CD4-positive, alpha-beta T cell treated with Interferon gamma for 1 hour (primary cell): ENCODE measurements at places on chromosomes 1 and 21.

DNA sequence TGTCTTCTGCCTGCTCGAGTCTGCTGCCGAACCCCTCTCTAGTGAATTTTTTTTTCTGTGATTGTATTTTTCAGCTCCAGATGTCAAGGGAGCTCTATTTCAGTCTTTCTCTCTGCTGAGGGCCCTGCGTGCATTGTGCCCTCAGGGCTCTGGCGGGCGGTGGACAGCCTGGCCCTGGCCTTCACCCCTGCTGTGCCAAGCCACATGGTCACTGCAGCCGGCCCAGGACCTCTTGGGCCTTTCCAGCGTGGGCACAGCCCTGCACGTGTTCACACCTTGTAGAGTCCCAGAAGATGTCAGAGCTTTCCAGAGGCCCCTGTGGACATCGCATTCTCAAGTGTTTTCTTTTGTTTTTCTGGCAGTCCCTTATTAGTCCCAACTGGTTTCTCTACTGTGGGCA is 55.7 kb downstream of the PCNT start:
- no peak for DNase-seq

DNA sequence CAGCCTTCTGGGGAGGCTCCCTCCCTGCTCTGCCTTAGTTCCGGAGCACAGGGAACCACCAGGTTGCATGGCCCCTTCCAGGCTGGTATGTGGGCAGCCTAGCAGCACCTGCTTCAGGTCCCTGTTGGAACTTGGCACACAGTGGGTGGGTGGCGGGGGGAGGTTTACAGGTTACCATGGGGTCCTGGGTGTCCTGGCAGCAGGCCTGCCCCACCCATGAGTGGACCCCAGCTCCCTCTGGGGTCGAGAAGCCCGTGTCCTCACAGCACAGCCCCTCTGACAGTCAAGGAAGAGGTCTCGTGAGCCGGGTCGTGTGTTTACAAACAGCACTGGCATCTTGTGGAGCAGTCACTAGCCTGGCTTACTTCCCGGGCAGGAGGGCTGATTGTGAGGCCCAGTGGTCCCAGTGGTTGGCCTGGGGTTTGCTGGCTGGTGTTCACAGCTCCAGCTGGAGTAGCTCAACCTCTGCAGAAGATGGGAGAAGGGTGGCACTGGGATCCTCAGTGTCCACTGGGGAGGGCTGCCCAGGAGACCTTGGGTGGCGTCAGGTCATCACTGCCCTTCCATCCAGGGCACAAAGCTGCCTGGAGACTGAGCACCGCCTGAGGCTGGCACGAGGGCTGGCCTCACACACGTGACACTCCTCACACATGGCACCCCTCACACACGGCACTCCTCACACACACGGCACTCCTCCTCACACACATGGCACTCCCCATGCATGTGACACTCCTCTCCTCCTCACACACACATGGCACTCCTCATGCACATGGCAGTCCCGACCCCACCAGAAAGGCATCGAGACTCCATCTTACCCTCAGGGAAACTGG is 100.9 kb downstream of the RIPK4 start:
- no peak for DNase-seq

- no peak for DNase-seq
These were observed 405.3 kb upstream of the PRMT6 start for GRCh38 chr1:106651028-106651762.

DNA sequence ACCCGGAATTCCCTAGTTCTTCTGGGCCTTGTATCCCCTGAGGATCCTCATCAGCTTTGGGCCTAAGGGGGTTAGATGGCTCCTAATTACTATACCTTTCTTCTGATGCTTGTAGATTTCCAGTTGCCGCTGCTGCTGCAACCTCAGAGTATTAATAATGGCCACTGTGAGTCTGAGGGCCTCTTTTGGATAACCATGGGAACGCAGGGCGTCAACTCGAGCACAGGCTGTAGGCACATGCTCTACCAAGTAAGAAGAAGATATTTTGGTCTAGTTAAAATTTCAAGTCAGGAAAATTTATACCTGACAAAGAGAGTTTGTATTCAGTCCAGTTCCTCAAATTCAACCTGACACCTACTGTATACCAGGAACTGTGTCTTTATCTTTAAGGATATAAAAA is 28.2 kb downstream of the UROD start:
- DNase-seq = no peak
